ENCODE measurements at places on chromosomes 1 and 21.

DNA sequence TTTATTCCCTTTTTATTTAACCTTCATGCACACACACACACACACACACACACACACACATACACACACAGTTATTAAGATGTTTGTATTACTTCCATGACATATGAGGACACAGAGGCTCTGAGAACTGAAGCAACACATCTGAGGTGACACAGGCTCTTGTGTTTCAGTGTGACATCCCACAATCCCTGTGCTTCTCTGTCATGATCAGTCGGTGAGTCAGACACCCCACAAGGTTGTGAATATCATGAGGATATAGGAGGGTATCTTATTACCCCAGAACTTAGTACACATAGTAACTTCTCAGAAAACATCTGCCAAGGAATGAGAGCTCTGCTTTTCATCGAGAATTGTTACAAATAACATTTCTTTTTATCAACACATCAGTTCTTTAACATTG is 459.3 kb downstream of the PLPP3 start:
- DNase-seq = no peak

GRCh38 chr1:189275796-189276195 is 1201.9 kb downstream of the BRINP3 start:
- DNase-seq = no peak

GRCh38 chr1:172515927-172516326 is 17.0 kb upstream of the SUCO start:
- DNase-seq = no peak

- no peak for DNase-seq
Observed at GRCh38 chr1:118147522-118147921, 37.5 kb downstream of the SPAG17 start.

GRCh38 chr1:156347331-156347730 is 9.0 kb downstream of the TSACC start:
- DNase-seq = no peak

Measured in stimulated activated naive CD4-positive, alpha-beta T cell (primary cell).